Cardiac ventricle fibroblast (primary cell): ENCODE measurements at places on chromosomes 7 and 10. TPM values are rescaled to one million over a fixed set of nuclear protein-coding genes. Genes with fewer than 3 reads are reported as not detected.

AKR1D1 gene
- not detected in 2 replicates for total RNA-seq

C10orf67 gene
- not detected in 2 replicates for total RNA-seq

OR2A5 gene
- not detected in 2 replicates for total RNA-seq

NPS gene
- not detected in 2 replicates for total RNA-seq

HHEX gene
- 1.9 and 2.3 TPM in 2 replicates for total RNA-seq

ANXA8 gene
- not detected in 2 replicates for total RNA-seq

DYNC1I1 gene
- 1.6 and 1.9 TPM in 2 replicates for total RNA-seq

EPO gene
- total RNA-seq: not detected in 2 replicates
